ENCODE measurements at places on chromosomes 1 and 21. TPM values are rescaled to one million over a fixed set of nuclear protein-coding genes. Genes with fewer than 3 reads are reported as not detected.

- no peak for DNase-seq
Observed at GRCh38 chr1:210366767-210367166, 38.1 kb downstream of the HHAT start.

The PBX1 gene
- 179 TPM for polyA plus RNA-seq

DNA sequence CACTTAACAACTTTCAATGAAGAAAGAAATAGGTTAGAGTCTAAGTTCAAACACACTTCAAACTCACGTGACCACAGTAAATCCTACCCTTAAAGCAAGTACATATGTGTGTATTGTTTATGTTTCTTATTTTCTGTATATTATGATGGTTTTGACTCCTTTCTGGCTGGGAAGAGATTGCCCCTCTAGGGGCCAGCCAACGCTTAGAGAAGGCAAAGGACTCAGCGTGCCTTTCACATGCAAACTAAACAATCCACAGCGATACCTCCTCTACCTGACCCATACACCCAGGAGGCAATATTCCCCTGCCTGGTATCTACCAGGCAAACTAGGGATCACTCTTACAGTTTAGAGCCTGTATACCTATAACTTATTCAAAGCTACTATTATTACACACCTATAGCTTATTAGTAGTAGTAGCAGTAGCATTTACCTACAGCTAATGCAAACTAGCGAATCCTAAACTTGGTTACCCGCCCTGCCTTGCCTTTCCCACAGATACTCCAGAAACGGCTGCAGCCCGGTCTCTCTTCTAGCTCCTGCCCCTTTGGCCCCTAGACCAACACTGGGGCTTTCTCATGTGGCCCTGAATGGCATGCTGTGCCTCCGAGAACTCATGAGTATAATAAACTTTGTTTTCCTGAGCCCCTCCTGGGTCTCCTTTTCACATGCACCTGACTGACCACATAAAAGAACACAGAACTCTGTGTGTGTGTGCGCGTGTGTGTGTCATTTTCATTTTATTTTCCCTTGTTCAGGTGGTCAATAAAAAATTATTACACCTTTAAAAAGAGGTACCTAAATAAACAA lies 14.0 kb downstream of the NRIP1 start:
- DNase-seq: no peak

The SLAMF8 gene
- 0.70 TPM for polyA plus RNA-seq

DNA sequence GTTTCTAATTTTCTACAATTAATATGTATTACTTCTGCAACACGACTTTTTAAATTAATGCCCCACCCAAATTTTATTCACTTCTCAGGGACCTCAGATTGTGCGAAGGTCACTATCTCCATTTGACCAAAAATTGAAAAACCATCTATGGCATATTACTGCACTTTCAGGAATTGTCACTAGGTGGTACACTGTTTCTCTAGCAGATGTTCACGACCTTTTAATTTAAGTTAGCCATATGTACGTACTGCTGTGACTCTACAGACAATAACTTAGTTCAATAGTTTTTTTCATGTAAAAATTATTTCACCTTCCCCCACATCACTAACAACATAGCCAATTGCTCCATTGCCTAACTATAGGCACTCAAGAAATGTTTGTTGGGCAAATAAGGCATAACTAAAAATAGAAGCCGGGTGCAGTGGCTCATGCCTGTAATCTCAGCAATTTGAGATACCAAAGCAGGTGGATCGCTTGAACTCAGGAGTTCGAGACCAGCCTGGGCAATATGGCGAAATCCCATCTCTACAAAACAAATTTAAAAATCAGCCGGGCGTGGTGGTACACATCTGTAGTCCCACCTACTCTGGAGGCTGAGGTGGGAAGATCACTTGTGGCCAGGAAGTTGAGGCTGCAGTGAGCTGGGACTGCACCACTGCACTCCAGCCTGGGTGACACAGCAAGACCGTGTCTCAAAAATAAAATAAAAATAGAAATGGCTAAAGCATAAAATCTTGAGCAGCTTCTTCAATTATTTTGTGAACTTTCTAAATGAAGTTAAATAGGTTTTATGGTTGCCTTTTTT lies 75.7 kb upstream of the PKN2 start:
- no peak for DNase-seq

GRCh38 chr1:26350701-26351589 lies 3.0 kb downstream of the CRYBG2 start:
- no peak for DNase-seq

DNA sequence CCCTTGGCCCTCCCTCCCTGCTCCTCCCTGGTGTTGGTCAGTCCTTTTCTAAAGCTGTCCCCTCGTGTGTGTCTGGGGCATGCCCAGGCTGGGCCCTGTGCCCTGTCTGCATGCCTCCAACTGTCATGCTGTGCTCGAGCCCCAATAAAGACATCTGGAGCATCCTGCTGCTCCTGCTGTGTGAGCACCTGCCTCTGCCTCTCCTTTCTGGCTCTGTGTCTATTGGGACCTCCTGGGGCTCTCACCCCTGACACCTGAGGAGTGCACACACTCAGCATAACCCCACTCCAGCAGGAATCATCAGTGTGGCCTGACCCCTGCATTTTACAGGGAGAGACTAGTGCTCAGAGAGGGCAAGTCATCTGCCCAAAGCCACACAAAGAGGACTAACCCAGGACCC lies 23.7 kb downstream of the KCNC4 start:
- DNase-seq: no peak

- no peak for DNase-seq
Observed at GRCh38 chr1:206903687-206904086, 6.4 kb downstream of the IL24 start.

The RIPPLY3 gene
- polyA plus RNA-seq: 2.1 TPM

GRCh38 chr1:179021873-179022272 lies 3.8 kb upstream of the FAM20B start:
- no peak for DNase-seq

The MAP10 gene
- polyA plus RNA-seq: 5.9 TPM

The LAMC2 gene
- polyA plus RNA-seq: 6.0 TPM

- no peak for DNase-seq
Observed at GRCh38 chr1:114278911-114279310, 125.2 kb upstream of the SYT6 start.

DNA sequence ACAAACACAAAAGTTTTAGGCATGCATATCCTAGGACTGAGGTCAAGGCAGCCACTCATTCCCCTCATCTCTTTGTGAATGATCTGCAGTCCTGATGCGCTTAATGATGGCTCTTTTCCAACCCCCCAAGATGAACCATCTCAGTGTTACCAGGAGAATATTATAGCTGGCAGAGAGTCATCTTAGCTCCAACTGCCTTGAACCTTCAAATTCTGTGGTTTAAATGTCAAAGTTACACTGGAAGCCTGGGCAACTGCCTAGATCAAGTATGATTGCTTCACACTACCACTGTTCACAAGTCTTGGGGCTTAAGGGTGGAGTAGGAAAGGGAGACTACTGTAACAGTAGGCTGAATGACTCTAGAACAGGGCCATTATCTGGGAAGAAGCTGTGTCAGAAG lies 8.0 kb upstream of the MYBPHL start:
- DNase-seq: no peak

GRCh38 chr1:178607718-178608408 lies 95.0 kb downstream of the TEX35 start:
- DNase-seq: no peak

DNA sequence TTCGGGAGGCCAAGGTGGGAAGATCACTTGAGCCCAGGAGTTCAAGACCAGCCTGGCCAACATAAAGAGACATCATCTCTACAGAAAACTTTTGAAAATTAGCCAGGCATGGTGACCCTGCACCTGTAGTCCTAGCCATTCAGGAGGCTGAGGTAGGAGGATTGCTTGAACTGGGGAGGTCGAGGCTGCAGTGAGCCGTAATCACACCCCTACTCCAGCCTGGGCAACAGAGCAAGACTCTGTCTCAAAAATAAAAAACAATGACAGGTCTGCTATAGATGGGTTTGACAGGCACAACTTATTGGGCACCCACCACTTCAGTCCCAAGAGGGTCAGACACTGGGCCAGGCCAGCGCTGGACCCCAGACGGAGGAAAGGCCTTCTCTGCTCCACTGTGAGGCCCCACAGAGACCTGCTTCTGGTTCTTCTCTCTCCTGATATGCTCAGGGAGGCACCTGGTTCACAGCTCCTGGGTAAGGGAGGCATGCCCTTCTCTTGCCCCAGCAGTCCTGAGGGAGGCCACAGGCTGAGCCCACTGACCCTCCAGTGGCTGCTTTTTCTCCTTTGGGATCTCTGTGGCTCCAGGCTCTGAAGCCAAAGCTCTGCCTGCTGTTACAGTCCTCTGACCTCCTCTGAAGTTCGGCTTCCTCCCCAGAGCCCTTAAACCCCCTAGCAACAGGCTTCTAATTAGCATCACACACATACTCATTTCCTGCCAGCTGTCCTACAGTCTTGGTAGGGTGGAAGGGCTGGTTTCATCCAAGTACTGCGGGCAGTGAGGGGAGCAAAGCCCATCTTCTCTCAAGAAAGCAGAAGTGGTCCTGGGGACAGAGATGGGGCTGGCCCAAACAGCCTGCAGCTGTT lies 14.4 kb downstream of the S100A16 start:
- no peak for DNase-seq

- no peak for DNase-seq
Observed at GRCh38 chr1:36711480-36711879, 228.8 kb upstream of the CSF3R start.

The TEX38 gene
- polyA plus RNA-seq: 0.47 TPM

DNA sequence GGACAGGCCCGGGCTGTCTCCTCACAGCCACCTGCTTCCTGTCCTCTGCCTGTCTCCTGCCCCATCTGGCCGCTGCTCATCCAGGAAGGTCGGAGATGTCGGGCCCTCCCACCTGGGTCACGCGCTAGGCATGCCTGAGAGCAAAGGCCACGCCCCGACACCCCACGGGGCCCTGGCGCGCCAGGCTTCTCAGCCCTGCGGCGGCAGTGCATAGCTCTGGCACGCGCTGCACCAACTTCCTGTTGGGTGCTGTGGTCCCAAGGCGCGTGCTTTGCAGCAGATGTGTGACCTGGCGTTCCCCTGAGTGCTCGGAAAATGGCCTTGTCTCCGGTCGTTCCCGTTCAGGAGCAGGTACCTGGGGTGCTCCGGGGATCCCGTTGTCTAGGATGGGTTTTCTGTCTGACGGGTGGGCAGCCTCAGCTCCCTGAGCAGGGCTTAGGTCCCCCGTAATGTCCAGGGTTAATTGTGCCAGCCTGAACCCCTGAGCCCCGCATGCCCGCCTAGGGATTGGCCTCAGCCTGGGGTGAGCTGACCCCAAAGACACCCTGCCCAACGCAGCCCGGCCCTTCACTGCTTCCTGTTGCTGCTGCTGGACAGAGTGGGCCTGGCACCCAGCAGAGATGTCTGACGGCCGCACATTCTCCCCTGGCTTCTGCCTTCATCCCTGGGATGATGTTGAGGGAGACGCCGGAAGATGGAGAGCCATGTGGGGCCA lies 19.4 kb upstream of the KCNAB2 start:
- DNase-seq: no peak

The C1orf35 gene
- 13.8 TPM for polyA plus RNA-seq

DNA sequence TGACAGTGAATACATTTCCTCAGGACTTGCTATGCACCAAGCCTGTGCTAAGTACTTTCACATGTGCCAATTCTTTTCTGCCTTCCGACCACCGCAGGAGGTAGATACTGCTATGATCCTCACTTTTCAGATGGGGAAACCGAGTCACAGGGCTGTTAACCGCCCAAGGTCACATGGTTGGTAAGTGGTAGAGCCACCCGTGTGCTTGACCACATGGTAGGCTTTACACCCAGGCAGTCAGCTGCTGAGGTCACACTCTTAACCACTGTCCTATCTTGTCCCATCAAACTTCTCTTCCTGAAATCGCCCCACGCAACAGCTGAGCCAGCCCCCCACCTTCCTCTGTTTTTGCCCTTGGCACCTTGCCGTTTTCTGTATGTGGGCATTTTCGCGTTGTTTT lies 31.0 kb upstream of the SDHB start:
- no peak for DNase-seq

GRCh38 chr1:228783418-228784040 lies 48.2 kb downstream of the RHOU start:
- no peak for DNase-seq

The F3 gene
- polyA plus RNA-seq: 37.5 TPM

GRCh38 chr1:213744780-213745179 lies 243.0 kb upstream of the PROX1 start:
- DNase-seq: no peak

DNA sequence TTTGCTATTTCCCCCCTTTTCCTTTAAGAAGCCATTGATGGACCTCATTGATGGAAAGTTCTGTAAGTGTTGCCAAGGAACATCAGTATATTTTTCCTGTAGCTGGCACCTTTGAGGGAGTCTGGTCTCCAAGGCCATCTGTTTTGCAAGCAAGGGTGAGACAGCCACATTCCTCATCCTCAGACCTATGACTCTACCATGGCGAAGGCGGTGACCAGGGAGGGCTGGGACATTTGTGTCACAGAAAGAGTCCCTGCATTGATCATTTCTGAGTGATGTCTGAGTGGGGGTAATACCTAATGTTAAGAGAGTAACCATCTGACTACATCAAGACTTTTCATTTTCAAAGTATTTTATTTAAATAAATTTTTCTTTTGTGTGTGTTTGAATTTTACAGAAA lies 35.4 kb downstream of the KIAA0040 start:
- no peak for DNase-seq

DNA sequence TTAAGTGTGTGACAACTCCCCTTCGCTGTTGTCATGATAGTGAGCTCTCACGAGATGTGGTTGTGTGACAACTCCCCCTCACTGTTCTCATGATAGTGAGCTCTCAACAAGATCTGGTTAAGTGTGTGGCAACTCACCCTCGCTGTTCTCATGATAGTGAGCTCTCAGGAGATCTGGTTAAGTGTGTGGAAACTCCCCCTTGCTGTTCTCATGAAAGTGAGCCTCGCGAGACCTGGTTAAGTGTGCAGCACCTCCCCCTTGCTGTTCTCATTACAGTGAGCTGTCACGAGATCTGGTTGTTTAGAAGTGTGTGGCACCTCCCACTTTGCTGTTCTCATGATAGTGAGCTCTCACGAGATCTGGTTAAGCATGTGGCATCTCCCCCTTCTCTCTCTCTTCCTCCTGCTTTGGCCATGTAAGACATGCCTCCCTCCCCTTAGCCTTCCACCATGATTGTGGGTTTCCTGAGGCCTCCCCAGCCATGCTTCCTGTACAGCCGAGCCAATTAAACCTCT lies 25.1 kb upstream of the LSS start:
- DNase-seq: no peak
